SJSA1 (cell line): ENCODE measurements at places on chromosomes 13 and 19. TPM values are rescaled to one million over a fixed set of nuclear protein-coding genes. Genes with fewer than 3 reads are reported as not detected.

Gene ZNF506
- total RNA-seq, result 5.8 and 44.6 TPM in 2 replicates

DNA sequence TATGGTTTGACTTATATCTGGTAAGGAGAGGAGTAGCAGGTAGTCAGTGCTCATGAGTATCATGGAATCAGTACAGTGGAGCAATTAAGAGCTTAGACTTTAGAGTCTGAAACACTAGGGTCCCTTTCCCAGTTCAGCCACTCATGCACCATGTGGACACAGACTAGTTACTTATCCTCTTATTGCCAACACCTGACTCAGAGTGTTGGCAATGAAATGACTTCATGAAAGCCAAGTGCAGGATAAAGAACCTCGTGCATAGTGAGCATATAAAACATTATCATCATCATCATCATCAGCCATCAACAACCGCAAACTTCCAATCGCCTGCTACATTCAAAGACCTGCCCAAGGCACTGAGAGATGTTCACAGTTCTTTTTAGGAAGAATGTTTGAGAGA is 164.2 kb downstream of the FOXO1 start:
- no peaks in the 10 kb centered on the region for H3K27me3 ChIP-seq
- DNase-seq, result no peak
- H3K4me3 ChIP-seq, result no peak overlapping the region
- H3K36me3 ChIP-seq, result no peaks in the 10 kb centered on the region

GRCh38 chr13:91372911-91373310 is 25.4 kb downstream of the MIR17HG start:
- H3K27ac ChIP-seq, result no peak overlapping the region
- no peaks in the 10 kb centered on the region for H3K4me1 ChIP-seq
- H3K4me3 ChIP-seq, result no peak overlapping the region
- H3K36me3 ChIP-seq, result no peaks in the 10 kb centered on the region
- DNase-seq, result no peak

DNA sequence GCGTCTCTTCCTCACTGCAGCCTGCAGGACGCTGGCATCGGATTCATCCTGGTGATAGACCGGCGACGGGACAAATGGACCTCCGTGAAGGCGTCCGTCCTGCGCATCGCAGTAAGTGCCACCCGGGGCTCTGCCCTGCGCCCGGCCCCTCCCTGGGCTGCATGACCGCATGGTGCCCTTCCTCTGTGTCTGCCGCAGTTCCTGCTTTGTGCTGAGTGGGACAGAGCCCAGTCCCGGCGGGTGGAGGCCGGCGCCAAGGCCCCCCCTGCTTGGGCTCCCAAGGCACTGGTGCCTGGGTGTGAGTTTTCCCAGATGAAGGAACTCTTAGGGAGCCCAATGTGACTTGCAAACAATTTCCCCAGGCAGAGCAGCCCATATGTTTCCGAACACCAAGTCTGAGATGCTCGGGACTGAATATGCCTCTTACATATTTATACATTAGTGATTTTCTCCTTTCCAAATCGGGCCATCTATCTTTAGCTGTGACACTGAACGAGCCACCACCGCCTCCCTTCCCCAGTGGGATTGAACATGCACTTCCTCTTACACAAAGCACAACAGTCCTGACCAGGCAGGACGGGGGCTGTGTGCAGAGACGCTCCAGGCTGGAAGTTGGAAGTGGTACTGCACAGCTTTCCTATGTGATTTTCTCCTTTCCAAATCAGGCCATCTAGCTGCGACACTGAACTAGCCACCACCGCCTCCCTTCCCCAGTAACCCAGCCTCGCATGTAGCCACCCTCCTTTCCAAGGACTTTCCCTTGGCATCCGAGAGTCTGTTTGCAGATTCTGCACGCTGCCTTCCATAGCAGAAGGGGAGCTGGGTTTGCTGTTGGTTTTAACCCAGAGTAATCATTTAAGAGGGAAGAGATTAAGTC is 60.1 kb upstream of the F7 start:
- DNase-seq, result peak; percentile 24
- peak overlapping the region; percentile 39 for H3K4me3 ChIP-seq
- H3K4me1 ChIP-seq, result peaks cover 10% of the 10 kb centered on the region
- peak overlapping the region; percentile 31; the same call in 1 of the 2 replicates for H3K27ac ChIP-seq

Gene FEM1A
- total RNA-seq, result 9.4 and 14.4 TPM in 2 replicates
